ENCODE measurements at places on chromosomes 7 and 10. TPM values are rescaled to one million over a fixed set of nuclear protein-coding genes. Genes with fewer than 3 reads are reported as not detected.

Gene AKR1C4
- not detected for total RNA-seq

Gene KCNH2
- 9.7 TPM for total RNA-seq

Gene SDK1
- 3.1 TPM for total RNA-seq

Gene SMO
- 35.9 TPM for total RNA-seq

Gene TMEM176B
- total RNA-seq: 7.7 TPM

Gene MSS51
- 28.2 TPM for total RNA-seq

Gene COBL
- total RNA-seq: 60.6 TPM

Gene CYP26A1
- 1.8 TPM for total RNA-seq
